ENCODE measurements at places on chromosomes 1 and 21.

GRCh38 chr1:207871117-207871649 lies 39.7 kb downstream of the CD34 start:
- DNase-seq: no peak

DNA sequence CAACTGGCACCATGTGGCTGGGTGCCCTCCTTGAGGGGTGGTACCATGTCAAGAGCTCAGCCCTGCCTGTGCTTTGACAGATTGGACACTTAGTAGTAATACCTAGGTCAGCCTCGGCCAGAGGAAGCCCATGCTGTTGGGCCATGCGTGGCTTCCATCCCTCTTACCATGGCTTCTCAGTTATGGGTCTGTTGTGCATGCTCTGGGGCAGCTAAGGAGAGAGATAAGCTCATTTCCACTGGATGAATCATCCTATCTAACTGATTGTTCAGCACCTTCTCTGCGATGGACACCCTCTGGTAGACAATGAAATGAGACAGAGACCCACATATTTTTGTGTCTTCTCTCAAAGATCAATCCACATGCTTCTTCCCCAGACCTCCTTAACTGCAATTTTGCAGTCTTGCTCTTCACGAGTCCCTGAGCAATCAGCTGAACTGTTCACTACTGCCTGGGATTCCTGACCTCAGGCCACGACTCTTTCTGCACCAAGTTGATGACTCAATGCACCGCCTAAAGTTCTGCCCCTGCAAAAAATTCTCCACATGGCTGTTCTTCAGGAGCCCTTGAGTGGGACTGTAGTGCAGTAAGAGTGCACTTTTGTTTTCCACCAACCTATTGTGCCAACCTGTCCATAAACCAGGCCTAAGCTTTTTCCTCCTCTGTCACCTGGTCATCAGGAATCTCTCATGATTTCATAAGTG lies 6.9 kb upstream of the TRIM62 start:
- DNase-seq: no peak

DNA sequence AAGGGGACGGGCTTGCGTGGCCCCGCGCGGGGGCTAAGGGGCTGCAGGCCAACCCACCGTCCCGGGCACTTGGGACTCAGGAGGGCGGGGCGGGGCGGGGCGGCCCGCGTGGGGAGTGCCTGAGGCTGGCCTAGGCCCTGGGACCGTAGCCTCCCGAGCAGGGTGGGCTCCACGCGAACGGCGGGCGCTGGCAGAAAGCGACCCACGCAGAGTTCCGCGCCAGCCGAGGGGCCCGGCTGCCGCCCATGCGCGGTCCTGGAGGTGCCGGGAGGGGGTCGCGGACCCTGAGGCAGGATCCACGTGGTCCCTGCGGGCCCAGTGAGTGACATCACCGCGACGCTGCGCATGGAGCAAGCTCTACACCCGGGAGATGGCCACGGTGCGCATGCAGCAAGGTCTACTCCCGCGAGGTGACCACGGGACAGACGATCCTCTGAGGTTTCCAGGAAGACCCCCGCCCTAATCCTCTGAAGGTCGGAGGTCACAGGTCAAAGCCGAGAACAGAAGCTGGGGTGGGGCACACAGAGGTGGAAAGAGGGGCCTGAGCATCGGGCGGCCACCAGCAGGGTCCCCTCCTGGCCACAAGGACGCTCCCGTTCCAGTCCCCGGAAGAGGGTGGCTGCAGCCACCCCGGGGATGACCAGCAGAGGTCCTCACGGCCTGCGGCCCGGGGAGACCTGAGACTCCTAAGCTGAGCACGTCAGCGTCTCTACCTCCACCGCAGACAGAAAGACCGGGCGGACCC lies 13.5 kb upstream of the SLC19A1 start:
- peak; percentile 66 for DNase-seq

DNA sequence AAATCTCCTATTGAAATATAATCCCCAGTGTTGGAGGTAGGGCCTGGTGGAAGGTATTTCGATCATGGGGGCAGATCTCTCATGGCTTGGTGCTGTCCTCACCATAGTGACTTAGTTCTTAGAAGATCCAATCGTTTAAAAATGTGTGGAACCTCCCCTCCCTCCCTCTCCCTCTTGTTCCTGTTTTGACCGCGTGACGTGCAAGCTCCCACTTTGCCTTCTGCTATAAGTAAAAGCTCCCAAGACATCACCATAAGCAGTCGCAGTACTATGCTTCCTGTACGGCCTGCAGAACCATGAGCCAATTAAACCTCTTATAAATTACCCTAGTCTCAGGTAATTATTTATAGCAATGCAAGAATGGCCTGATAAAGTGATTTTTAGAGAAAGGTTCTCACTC lies 10.9 kb upstream of the RGS2 start:
- DNase-seq: peak; percentile 33

DNA sequence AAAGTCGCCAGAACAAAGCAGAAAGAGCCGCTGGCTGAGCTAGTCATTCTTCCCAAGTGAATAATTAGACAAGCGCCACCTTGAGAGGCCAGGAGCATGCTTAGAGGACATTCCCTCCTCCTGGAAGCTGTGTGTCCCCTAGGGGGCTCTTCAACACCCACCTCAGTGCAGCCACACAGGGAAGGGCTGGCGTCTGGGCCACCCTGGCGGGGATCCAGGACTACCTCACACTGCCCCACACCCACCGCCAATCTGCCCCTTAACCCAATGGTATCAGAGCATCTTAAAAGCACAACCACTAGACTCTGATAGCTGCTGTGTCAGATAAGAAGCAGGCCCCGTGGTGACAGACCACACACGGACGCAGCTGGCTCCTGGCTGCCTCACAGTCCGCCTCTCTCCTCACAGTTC lies 24.9 kb downstream of the SETD4 start:
- no peak for DNase-seq

DNA sequence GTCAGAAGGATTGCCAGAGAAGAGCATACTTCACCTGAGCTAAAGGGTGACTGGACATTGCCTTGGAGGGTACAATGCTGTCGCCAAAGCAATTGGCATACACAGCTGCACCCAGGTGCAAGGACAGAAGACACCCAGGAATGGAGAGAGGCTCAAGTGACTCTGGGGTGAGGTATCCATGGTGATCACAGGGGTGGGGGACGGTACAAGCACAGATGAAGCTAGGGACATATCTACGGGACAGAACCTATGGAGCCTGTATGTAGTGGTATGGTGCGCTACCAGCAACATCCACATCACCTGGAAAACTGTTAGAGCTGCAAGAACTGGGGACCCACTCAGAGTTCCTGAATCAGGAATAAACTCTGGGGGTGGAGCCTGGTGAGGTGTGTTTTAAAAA lies 286.1 kb downstream of the PCP4 start:
- DNase-seq: no peak

DNA sequence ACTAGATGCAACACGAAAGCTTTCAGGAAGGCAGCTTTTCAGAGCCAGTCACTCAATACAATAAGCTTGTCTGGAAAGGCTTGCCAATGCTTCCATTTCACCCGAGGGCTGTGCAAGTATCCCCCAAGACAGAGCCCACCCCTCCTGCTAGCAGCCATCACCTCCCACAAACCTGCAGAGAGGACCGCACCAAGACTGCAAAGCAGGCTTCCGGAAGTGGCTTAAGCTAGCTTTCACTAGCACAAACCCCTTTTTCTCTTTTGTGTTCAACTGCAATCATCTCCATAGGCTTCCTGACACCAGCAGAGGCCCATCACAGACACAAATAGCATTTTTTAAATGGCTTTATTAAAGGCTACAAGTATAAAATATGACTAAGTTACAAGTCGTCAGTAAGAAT lies 31.5 kb downstream of the C1orf198 start:
- no peak for DNase-seq

DNA sequence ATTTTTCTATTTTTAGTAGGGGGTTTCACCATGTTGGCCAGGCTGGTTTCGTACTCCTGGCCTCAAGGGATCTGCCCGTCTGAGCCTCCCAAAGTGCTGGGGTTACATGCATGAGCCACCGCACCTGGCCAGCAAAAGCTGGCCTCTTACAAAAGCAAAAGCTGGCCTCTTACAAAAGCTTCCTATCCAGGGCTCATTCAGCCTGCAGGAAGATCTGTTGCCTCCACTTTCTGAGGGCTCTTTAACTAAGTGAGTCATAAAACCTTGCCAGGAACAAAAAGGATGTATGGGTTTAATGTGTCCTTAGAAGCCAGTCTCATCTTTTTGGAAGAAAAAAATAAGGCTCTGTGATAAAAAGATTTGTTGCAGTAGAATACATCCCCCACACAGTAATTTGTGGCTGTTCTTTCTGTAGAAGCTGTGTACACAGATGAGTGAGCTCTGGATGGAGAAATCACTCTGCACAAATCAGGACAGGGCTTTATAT lies 15.0 kb downstream of the HTR1D start:
- no peak for DNase-seq

GRCh38 chr1:151069103-151069486 lies 1.5 kb upstream of the GABPB2 start:
- DNase-seq: no peak

DNA sequence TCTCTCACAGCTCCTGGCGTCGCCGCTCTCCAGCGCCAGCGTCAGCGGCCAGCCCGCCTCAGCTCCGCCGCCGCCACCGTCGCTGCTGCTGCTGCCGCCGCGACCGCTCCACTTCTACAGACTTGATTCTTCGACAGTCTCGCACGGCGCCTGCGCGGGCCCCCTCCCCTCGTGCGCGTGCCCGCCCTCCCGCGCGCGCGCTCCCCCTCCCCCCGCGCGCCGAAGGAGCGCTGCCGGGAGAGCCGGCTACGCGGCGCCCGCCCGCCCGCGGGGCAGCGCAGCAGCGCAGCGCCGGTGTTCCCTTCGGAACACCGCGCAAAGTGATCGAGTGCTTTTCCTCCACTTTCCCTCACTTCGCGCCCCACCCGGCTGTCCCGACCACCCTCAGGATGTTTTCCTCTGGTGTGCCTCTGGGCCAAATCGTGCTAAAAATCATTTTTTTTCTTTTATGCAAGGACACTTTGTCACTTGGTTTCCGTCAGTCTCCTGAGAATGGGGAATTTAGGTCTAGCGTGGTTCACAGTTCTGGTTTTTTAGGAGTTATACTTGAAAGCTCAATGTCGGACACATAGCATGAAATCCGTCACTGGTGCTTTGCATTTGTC lies at the start of gene IRF2BP2:
Gene IRF2BP2, minus strand, starts transcription at position 118 of the 605 bp plus-strand sequence. CDS start 684 bp downstream, outside the sequence.
- DNase-seq: peak; percentile 80

DNA sequence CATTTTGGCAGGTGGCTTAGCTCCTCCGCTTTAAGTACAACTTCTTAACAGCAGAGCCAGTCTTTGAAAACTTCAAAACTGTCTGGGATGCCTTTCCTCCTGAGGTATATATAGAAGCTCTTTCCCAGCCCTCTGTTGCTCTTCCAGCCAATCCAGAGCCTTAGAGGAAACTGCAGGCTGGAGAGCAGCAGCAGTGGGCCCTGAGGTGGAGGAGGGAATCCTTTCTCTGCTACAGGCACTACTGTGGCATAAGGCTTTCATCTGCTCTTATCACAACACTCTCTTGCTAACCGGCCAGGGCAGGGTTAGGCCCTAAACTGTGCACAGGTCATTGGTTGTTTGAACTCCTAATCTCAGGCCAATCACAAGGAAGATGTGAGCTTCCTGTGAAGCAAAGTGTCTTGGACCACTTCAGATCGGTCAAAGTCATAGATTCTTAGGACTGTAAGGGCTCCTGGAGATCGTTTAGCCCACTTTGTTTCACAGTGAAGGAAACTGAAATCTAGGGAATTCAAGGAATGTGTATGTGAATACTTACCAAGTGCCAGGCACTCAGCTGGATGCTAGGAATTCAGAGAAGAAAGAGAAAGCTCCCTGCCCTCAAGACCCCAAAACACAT lies at the start of gene RGS5:
Gene RGS5, minus strand, starts transcription at position 84 of the 619 bp plus-strand sequence. Its CDS starts 81 bp downstream, at position 3.
- no peak for DNase-seq

DNA sequence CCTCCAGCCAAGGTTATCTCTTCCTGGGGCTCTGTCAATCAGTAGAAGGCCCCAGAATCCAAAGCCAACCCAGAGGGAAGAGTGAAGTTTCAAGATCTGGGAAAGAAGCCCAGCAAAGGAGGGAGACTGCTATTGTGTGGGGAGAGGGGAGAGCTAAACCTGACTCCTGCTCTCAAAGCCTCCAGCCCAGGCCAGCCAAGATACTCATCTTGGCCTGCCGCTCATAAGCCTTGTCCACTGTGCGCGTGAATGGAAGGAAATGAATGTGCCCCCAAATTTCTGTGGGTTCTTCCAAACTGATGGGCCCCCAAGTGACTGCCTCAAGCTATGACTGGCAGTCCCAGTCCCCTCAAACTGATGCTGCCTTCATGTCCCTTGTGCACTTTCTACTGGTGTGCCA lies 2.0 kb downstream of the PLXNA2 start:
- no peak for DNase-seq

Measured in MV-4-11 (cell line).